Hematopoietic multipotent progenitor cell treated with erythropoietin and hydrocortisone succinate and interleukin-3 and kit ligand, for 4 days (in vitro differentiated cells): ENCODE measurements at places on chromosomes 2 and 18.
A peak's percentile ranks its signal among the peaks of the same experiment; 100 is the strongest.

DNA sequence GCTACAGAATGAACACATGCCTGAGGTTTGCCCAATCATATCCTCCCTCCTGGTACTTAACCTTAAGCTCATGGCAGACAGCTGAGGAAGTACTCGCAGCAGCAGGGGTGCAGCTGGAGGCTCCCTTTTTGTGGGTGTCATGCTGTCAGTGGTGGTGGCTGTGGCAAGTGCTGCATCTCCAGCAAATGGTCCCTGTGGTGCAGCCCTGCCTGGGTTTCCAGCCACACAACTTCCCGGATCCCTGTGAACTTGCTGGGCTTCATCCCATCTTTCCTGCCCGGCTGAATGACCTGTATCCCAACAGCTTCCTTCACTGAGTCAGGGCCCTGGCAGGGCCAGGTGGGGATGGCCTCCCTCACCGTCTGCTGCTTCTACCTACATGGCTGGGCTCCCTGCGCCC is 5.0 kb downstream of the TMEM185B start:
- no peak for DNase-seq

DNA sequence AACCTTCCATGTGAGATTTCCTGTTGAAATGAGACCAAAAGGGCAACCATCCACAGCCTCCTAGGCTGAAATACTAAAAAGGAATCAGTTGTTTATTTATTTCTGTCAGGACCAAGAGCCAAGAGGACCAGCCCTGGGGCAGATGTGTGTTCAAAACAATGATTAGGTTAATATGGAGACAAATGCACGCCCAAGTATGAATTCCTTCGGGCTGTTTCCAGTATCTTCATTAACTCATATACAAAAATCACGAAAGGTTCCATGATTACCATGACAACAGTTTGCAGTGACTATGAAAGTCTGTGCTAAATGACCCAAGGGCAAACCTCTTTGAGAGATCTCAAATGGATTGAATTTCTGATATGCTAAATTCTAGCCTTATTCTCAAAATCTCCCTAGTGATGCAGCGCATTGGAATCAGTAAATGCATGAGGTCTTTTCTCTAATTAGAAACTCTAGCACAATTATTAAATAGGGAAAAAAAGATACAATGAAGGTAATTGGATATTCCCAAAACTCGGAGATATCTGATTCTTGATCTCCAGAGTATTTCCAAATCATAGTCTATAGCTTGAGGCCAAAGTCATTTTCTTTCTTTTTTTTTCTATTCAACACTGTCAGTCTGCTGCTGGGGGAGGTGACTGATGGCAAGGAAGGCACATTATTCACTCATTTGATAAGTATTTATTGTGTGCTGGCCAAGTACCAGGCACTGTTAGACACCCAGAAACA is 35.6 kb downstream of the VIT start:
- DNase-seq: no peak

- DNase-seq: peak; percentile 63
Measured at GRCh38 chr18:26002375-26002910, 88.0 kb downstream of the SS18 start.

- DNase-seq: no peak
Measured at GRCh38 chr2:160156100-160156499, 44.0 kb downstream of the ITGB6 start.

DNA sequence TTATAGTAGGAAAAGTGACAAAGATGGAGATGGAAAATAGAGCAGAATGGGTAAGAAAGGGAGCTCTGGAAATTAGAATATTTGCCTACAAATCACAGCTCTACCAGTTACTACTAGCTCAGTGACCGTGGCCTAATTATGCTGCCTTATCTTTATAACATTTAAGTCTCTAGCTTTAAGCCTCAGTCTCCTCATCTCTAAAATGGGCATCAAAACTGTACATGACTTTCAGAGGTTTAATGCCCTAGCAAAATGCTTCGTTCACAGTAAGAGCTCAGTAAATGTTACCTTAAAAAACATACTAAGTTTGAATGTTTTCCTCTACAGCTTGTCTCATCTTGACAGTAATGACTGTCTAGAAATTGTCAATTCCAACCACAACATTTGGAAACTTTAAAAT is 8.3 kb upstream of the PTPRM start:
- DNase-seq: no peak
